ENCODE measurements at places on chromosomes 12 and 14.

DNA sequence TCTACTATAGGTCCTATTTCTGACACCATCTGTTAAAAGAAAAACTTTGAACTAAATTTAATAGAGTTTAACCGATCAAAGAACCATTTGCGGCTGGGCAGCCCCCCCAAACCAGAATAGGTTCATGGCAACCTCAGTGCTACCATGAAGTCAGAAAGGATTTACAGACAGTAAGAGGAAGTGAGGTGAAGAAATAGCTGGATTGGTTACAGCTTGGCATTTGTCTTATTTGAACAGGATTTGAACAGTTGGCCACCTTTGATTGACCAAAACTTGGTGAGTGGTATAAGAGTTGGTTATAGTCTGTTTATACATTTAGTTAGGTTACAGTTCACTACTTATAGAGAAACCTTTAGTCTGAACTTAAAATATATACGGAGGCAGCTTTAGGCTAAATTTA lies 88.9 kb downstream of the TXNDC16 start:
- no peak for DNase-seq

GRCh38 chr14:105012171-105012985 lies 8.5 kb downstream of the CDCA4 start:
- no peak for DNase-seq

- no peak for DNase-seq
These were observed 58.3 kb upstream of the RFLNA start for GRCh38 chr12:124236625-124237031.

DNA sequence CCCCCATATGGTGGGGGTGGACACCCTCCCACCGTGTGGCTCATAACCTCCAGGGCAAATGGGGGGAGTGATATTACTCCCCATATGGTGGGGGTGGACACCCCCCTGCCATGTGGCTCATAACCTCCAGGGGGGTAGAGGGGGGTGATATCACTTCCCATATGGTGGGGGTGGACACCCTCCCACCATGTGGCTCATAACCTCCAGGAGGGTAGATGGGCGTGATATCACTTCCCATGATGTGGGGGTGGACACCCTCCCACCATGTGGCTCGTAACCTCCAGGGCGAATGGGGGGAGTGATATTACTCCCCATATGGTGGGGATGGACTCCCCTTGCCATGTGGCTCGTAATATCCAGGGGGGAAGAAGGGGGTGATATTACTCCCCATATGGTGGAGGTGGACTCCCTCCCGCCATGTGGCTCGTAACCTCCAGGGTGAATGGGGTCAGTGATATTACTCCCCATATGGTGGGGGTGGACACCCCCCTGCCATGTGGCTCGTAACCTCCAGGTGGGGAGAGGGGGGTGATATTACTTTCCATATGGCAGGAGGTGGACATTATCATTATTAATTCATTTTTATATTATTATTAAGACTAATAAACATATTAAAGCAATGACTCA lies 51.2 kb upstream of the OXA1L start:
- no peak for DNase-seq

DNA sequence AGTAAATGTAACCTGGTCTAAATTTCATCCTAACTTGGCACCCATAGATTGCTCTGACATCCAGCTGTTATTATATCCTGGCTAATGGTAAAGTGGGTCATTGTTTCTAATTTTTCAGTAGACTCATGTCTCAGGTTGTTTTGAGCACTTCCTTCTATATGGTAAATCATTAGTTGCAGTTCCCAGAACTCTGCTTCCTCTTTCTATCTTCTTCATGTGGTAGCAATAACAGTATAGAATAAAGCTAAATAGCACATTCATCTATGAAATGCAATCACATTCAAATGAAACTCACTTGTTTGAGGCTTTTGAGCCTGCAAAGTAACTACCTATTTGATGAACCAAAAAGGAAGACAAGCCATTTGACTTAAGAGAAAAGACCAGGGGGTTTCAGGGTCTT lies 65.1 kb upstream of the GZMB start:
- DNase-seq: no peak

DNA sequence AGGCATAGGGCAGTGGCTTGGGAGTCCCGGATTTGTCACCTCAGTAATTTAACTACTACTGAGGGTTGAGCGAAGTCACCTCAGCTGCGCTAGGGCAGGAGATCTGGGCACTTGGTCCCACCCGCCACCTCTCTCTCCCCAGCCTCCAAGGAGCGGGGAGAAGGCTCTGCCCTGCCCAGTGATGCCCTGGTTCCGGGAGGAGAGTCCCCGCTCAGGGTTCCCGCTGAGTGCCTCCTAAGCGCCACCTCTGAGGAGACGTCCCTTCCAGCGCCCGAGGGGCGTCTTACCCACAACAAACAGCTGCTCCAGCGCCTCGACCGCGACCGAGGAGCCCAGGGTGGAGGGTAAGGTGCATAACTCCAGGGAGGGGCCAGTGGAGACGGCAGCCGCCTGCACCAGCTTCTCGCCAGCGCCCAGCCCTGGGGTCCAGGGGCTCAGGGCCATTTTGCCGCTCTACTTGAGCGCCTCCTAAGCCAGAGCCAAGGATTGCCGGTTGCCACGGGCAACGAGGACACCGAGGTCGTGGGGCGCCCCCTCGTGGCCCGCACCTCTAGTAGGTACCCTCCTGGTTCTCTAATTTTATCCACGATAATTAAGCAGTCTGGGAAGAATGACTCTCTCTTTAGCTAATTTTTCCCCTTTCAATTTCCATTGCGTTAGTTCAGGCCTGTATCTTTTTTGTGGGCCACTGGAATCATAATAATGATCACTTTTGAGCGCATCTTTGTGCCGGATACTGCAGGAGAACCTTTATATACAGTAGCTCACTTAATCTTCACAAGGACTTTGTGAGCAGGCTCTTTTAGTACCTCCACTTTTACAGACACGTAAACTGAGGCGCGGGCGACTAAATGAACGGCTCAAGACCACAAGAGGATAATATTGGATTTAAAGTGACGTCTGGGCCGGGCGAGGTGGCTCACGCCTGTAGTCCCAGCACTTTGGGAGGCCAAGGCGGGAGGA lies at the start of gene CCDC175:
CCDC175 (minus strand) TSS at position 481 of the 963 bp plus-strand sequence; CDS start at position 444, 37 bp downstream.
- DNase-seq: peak; percentile 58

DNA sequence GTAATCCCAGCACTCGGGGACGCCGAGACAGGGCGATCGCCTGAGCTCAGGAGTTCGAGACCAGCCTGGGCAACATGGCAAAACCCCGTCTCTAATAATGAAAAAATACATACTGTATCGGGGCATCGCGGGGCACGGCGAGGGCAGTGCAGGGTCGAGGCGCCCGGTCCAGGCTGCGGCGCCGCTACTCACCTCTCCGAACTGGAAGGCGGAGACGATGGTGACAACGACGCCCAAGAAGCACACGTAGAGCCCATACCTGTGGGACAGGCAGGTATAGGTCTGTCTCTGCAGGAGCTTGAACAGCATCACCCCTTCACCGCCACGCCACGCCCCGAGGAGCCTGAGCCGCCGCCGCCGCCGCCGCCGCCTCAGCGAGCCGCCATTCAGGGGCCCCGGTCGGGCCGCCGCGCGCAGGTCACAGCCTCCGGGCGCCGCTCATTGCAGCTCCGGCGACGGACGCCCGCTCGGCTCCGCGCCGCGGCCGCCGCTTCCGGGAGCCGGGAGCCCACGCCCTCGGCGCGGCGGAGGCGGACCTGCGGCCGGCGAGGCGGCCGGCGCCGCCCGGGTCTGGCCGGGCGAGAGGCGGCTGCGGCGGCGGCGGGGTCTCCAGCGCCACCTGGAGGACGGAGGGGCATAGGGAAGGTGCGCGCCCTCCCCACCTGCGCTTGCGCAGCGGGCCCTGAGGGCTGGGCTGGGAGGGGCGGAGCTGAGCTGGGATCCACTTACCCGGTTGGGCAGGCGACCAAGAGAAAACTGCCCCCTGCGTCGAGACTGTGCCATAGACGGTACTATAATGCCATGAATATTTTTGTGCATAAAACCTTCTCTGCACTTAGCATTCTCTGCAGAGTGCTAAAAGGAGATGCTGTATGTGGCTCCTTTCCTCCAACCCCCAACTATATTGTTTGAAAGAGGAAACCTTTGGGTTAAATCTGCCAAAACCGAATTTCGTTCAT lies at the start of gene GNPTAB:
GNPTAB (minus strand) TSS at position 593 of the 959 bp plus-strand sequence; CDS start at position 309, 284 bp downstream.
- DNase-seq: peak; percentile 95

GRCh38 chr14:95526483-95527386 lies 8.1 kb upstream of the GLRX5 start:
- DNase-seq: no peak

DNA sequence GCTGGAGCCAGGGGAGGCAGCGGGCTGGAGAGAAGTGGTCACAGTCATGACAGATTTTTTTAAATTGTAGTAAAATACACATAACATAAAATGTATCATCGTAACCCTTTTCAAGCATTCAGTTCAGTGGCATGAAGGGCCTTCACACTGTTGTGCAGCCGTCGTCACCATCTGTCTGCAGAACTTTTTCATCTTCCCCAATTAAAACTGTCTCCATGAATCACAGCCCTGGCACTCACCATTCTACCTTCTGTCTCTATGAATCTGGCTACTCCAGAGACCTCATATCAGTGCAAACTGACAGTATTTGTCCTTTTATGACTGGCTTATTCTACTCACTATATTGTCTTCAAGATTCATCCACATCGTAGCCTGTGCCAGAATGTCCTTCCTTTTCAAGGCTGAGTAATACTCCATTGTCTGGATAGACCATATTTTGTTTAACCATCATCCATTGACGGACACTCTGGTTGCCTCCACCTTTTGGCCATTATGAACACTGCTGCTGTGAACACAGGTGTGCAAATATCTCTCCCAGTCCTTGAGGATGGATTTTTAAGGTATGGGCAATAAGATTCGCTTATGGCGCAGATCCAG lies 91.5 kb upstream of the NCOR2 start:
- DNase-seq: no peak

- no peak for DNase-seq
These were observed 494 bp downstream of the TMTC3 start for GRCh38 chr12:88142610-88142991.

DNA sequence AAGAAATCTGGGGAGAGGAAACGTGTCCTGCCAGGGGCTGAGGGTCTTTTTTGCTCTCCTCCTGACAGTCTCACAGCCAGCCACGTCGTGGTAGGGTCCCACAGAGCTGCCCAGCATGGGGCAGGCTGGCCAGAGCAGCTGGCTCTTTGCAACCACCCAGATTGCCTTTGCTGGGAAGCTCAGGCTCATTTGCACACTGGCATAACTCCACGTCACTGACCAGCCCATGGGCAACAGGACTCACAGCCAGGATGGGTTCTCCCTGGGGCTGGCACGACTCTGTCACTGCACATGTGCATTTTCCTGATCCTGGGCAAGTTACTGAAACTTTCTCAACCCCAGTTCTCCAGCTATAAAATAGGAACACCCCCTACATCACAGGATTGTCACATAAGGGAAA lies 242.2 kb downstream of the DPF3 start:
- no peak for DNase-seq

DNA sequence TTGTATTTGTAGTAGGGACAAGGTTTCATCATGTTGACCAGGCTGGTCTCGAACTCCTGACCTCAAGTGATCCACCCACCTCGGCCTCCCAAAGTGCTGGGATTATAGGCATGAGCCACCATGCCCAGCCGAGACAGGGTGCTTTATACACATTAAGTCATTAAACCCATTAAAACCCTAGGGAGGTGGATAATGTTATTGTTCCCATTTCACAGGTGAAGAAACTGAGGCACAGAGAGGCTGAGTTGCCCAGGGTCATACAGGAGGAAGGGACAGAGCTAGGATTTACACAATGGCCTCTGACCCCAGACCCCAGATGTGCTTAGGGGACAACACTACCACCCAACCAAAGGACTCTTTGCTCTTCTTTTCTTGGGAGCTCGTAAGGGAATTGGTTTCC lies 51.0 kb upstream of the RIN3 start:
- no peak for DNase-seq

GRCh38 chr12:62748941-62749468 lies 185.9 kb downstream of the PPM1H start:
- no peak for DNase-seq

- no peak for DNase-seq
These were observed 48.5 kb downstream of the ADGRD1 start for GRCh38 chr12:131002216-131002631.

- no peak for DNase-seq
These were observed 20.8 kb downstream of the SH2B3 start for GRCh38 chr12:111426344-111427185.

DNA sequence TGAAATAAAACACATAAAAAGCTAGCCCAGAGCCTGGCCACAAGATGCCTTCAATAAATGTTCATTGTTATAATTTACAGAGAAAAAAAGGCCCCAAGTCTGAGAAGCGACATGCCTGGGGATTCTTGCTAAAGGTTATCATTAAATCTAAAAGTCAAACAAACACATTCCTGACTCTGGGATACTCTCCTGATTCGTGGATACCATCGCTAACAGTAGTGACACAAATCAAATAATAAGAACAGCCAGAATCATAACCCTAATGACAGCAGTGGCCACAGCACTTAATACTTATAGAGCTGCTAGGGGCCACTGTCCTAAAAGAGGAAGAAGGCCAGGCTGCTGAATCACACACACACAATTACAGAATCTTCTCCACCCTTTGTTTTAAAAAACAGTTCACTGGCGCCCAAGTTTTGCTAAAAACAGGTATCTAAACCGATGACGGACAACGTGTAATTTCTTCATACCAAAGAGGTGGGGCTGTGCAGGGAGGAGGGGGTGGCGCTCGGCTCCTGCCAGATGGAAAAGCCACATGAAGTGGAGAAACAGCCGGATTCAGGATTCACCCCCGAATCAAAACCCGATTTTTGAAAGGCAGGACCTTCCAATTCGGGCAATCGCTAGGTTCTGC lies 1.2 kb downstream of the CLIP1 start:
- DNase-seq: peak; percentile 10

GRCh38 chr12:91922139-91922538 lies 223.5 kb downstream of the BTG1 start:
- DNase-seq: no peak

GRCh38 chr14:76761960-76762410 lies 717 bp downstream of the VASH1 start:
- DNase-seq: no peak

GRCh38 chr14:94570002-94570400 lies 8.8 kb downstream of the SERPINA4 start:
- DNase-seq: no peak

DNA sequence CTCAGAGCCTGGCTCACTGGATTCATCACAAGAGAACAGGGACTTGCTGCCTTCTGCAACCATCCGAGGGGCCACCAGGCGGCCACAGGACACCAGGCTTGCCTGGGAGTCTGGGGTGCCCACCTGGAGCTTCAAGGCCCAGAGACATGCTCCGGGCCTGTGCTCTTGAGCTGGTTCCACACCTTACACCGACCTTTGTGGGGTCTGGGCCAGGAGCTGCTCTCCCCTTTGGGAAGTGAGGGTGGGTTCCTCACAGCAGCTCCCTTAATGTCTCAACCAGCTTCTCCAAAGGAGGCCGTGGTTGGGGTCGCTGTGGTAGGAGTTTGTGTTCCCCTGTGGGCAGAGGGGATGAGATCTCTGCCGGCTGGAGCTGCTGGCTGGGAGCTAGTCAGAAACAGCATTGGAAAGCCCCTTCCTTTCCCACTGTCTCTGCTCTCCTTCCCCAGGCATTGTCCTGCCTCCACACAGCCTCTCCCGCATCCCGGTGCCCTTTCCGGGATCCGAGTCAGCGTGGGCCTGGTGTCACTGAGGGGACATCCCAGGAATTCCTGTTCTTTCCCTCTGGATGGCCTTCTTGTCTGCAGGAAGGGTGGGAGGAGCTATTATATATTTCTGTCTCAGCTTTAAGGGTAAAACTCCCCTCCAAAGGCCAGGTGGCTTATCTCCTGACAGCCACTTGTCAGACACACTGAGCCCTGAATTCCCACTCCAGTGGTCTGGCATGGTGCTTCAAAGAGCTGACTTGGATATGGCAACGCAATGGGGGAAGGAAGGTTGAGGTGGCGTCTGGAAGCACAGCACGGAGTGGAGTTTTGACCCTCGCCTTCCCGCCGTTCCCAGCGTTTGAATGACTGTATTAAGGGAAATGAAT lies 5.1 kb upstream of the PAPLN start:
- no peak for DNase-seq

GRCh38 chr12:112111931-112112330 lies 3.3 kb upstream of the NAA25 start:
- no peak for DNase-seq
